ENCODE measurements at places on chromosomes 1 and 21.

- H3K27me3 ChIP-seq, result no peaks in the 10 kb centered on the region
- no peaks in the 10 kb centered on the region for H3K36me3 ChIP-seq
- H3K4me3 ChIP-seq, result no peak overlapping the region
- no peak for DNase-seq
These were observed 67.1 kb downstream of the VWA5B1 start for GRCh38 chr1:20357796-20358195.

DNA sequence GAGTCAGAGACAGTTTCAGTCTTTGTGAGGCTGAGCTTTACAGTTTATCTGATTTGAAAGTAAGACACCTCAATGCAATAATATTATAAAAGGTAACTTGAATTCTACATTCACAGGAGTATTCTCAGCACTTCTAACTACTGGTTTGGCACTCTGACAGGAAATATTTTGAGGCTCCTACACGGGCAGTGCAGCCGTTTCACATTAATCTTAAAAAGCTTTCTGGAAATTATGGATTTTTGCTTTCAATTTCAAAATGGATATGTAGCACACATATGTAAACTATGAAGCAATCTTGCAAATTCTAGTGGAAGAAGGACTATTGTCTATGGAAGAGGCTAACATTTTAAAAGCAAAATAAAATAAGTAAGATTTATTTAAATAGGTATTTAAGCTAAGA lies 262.9 kb upstream of the SNX7 start:
- H3K4me1 ChIP-seq, result no peaks in the 10 kb centered on the region
- no peak overlapping the region for H3K4me3 ChIP-seq
- no peaks in the 10 kb centered on the region for H3K36me3 ChIP-seq
- DNase-seq, result no peak

DNA sequence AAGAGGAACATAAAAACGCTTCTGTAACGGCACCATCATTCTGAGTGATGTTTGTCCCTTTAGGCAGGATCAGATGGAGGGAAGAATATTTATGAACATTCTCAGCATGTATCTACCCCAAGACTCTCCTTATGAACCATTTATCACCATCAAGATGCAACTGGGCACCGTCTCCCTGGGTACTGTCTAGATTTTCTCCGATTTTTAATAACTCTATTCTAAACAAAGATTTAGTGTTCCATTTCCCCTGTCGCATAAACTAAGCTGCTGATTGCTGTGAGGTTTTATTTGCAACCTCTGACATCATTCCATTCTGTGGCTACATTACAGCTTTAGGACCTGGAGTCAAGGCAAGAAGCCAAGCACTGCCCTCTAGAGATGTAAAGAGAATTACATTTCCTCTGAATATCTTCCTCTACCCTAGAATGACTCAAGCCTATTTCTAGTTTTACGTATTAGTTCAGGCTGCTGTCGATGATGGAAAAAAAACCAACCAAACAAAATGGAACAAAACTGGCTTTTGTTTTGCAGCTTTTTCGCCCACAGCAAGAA lies 130.1 kb upstream of the MAP1LC3C start:
- DNase-seq, result no peak
- H3K27ac ChIP-seq, result no peak overlapping the region
- H3K4me1 ChIP-seq, result no peaks in the 10 kb centered on the region
- no peak overlapping the region for H3K4me3 ChIP-seq
- no peaks in the 10 kb centered on the region for H3K27me3 ChIP-seq

DNA sequence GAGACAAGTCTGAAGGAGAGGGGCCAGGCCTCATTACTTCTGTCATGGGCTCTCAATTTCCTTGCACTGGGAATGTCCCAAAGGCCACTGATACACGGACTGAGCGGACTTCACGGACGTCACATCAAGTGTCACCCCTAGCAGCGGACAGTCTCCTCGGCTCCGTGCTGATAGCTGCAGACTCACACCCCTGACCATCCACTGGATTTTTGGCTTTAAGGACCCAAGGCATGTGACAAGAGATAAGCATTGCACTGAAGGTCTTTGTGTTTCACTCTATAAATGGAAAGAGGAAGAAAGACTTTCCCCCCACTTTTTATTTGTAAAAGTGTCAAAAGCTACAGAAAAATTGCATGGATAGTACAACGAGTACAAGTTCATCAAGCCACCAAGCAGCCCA lies 200.4 kb upstream of the FGGY start:
- H3K4me3 ChIP-seq, result no peak overlapping the region
- no peaks in the 10 kb centered on the region for H3K27me3 ChIP-seq
- H3K27ac ChIP-seq, result no peak overlapping the region
- no peak for DNase-seq

DNA sequence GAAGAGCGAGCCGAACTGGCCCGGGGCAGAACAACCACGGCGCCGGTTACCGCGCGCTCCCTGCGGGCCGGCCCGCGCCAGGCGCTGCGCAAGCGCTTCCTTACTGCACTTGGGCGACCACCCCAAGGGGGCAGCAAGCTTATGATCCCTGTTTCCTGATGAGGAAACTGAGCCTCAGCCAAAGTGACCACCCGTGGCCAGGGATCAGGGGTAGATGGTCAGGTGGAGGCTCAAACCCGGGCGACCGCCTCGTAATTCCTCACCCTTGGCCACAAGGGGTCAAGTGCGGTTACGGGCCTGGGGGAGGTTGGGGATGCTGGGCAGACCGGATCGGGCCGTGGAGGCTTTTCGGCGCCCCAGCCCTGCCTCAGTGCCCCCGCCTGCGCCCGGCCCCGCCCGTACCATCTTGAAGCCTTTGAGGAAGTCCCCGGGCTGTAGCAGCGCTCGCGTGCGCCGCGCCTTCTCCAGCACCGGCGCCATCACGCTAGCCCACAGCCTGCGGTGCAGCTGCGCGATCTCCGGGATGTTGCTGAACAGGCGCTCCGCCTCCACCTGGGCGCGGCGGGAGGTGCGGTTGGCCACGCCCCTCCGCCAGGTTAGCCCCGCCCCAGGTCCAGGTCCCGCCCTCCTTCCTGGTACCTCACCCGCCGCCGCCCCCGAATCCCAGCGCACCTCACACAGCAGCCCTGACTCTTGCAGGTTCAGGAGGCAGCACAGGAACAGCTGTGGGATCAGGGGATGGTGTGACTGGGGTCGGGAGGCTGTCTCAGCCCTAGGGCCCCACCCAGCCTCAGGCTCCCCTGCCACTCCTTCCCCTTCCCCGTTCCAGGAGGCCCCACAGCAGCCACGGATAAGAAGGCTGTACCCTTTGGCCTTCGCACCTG lies 5.4 kb upstream of the TNFRSF25 start:
- H3K36me3 ChIP-seq, result no peaks in the 10 kb centered on the region
- H3K4me1 ChIP-seq, result no peaks in the 10 kb centered on the region
- H3K4me3 ChIP-seq, result no peak overlapping the region

GRCh38 chr1:110425612-110426152 lies 18.2 kb upstream of the LAMTOR5 start:
- no peaks in the 10 kb centered on the region for H3K36me3 ChIP-seq
- DNase-seq, result no peak
- H3K27me3 ChIP-seq, result no peaks in the 10 kb centered on the region
- no peaks in the 10 kb centered on the region for H3K4me1 ChIP-seq
- no peak overlapping the region for H3K4me3 ChIP-seq

- DNase-seq, result peak; percentile 78
- H3K4me3 ChIP-seq, result no peak overlapping the region
- no peaks in the 10 kb centered on the region for H3K27me3 ChIP-seq
- H3K36me3 ChIP-seq, result no peaks in the 10 kb centered on the region
- no peaks in the 10 kb centered on the region for H3K4me1 ChIP-seq
- H3K27ac ChIP-seq, result no peak overlapping the region
These were observed 41.6 kb downstream of the LAMC2 start for GRCh38 chr1:183227422-183228346.

DNA sequence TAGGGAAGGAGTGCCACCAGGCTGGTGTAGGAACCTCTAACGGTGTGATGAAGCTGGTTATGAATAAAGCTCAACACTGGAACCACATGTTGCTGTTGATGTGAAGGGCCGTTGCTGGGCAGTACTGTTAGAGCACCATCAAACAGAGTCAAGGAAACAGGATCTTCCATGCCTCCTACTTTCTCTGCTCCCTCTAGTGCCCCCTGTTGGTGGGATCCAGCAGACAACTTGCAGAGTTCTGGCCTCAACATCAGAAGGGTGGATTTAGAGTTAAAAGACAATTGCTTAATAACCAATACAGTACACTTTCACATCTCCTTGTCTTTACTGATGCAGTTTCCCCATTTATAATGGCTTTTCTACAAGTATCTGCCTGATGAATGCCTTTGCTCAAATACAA lies 336.4 kb downstream of the NTNG1 start:
- H3K27me3 ChIP-seq, result no peaks in the 10 kb centered on the region
- DNase-seq, result no peak
- H3K27ac ChIP-seq, result no peak overlapping the region

DNA sequence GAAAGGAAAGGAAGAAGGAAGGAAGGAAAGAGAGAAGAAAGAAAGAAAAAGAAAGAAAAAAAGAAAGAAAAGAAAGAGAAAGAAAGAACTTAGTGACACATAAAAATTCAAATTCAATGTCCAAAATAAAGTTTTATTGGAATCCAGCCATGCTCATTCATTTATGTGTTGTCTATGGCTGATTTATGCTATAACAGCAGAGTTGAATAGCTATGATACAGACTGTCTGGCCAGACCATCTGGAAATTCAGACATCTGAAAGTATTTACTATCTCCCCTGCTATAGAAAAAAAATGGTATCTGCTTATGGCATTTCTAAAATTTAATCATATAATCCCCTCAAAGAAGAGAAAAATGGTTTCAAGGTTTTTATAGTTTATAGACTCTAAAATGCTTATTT lies 79.4 kb upstream of the RRP15 start:
- no peaks in the 10 kb centered on the region for H3K36me3 ChIP-seq
- H3K4me3 ChIP-seq, result no peak overlapping the region
- no peak overlapping the region for H3K27ac ChIP-seq
- H3K27me3 ChIP-seq, result no peaks in the 10 kb centered on the region
- no peak for DNase-seq

- H3K36me3 ChIP-seq, result no peaks in the 10 kb centered on the region
- H3K27me3 ChIP-seq, result peaks cover 11% of the 10 kb centered on the region
- no peak overlapping the region for H3K27ac ChIP-seq
These were observed 1.7 kb downstream of the PCSK9 start for GRCh38 chr1:55040933-55041494.

- H3K4me3 ChIP-seq, result no peak overlapping the region
- DNase-seq, result no peak
- H3K27me3 ChIP-seq, result no peaks in the 10 kb centered on the region
These were observed 71.9 kb downstream of the HIVEP3 start for GRCh38 chr1:41846625-41847405.

DNA sequence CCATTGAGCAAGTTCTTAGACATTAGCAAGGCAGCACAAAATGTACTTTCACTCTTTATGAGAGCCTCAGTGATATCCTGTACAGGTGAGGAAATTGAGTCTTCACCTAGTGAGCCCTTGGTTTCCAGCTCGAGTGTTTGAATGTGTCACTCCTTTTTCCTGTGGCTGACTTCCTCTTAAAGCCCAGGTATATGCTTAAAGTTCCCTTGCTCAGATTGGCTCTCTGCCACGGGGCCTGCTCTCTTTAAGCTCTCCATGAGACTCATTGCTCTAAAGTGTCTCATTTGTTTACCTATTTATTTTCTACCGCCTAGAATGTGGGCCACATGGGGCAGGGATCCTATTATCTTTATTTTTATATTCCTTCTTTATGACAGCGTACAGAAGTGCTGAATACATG lies 324.9 kb downstream of the SIPA1L2 start:
- H3K36me3 ChIP-seq, result no peaks in the 10 kb centered on the region
- no peaks in the 10 kb centered on the region for H3K4me1 ChIP-seq
- no peak overlapping the region for H3K4me3 ChIP-seq
- DNase-seq, result no peak
- H3K27ac ChIP-seq, result no peak overlapping the region

DNA sequence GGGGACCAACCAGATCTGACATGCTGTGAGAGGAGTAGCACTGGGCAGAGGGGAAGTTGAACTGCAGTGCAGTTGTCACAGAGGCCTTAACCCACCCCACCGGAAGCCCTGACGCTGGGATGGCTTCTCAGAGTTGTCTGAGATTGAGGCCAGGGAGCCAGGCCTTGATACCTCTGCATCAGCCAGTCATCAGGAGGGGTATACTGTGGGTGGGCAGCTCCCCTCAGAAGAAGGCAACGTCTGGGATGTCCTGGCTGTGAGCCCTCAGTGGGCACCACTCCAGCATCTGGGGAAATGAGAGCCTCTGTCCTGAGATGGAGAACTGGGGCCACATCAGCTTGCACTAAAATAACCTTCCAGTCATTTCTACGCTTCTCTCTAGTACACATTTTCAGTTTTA lies 47.9 kb upstream of the BCAR3 start:
- no peak overlapping the region for H3K27ac ChIP-seq
- H3K4me1 ChIP-seq, result no peaks in the 10 kb centered on the region
- no peaks in the 10 kb centered on the region for H3K27me3 ChIP-seq
- no peak for DNase-seq

- no peak overlapping the region for H3K27ac ChIP-seq
- no peaks in the 10 kb centered on the region for H3K36me3 ChIP-seq
- DNase-seq, result peak; percentile 91
- H3K27me3 ChIP-seq, result no peaks in the 10 kb centered on the region
- H3K4me1 ChIP-seq, result peaks cover 7% of the 10 kb centered on the region
These were observed 224.0 kb downstream of the FGGY start for GRCh38 chr1:59520827-59521418.

DNA sequence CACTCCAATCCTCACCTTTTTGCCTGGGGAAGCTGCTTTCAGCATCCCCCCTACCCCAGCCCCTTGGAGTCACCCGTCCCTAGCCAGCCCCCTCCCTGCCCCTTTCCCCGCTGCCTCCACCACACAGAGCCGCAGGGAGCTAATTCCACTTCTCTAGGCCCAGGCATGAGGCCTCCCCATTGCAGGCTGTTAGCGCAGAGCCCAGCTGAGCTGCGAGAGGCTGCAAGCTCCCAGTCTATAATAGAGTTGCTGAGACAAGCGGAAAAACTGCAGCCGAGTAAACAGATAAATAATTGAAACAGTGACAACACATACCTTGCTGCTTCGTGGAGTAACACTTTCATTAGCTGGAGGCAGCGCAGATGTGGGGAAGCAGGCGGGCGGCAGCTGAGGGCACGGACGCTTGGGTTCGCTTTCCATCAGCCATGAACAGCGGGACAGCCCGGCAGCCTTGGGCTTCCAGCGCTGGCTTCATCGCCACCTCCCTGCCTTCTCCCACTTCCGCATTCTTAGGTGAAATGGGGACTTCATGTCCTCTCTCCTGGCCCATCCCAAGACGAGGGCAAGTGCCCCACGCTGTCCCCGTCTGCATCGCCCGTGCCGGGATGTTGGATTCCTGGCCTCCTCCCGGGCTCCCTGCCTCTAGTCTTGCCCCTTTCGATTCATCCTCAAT lies 183.3 kb downstream of the IGSF21 start:
- H3K4me1 ChIP-seq, result no peaks in the 10 kb centered on the region
- no peak overlapping the region for H3K4me3 ChIP-seq
- no peaks in the 10 kb centered on the region for H3K27me3 ChIP-seq
- no peaks in the 10 kb centered on the region for H3K36me3 ChIP-seq
- no peak for DNase-seq

- H3K4me1 ChIP-seq, result peaks cover 6% of the 10 kb centered on the region
- no peak overlapping the region for H3K4me3 ChIP-seq
- DNase-seq, result no peak
- no peaks in the 10 kb centered on the region for H3K36me3 ChIP-seq
- H3K27me3 ChIP-seq, result no peaks in the 10 kb centered on the region
These were observed 86.8 kb downstream of the LRRC8C start for GRCh38 chr1:89719502-89720306.

- H3K4me3 ChIP-seq, result peak overlapping the region; percentile 88
- H3K4me1 ChIP-seq, result peaks cover 11% of the 10 kb centered on the region
- peaks cover 2% of the 10 kb centered on the region for H3K36me3 ChIP-seq
- no peak overlapping the region for H3K27ac ChIP-seq
- peak; percentile 48 for DNase-seq
- H3K27me3 ChIP-seq, result no peaks in the 10 kb centered on the region
These were observed 1.7 kb downstream of the TOR1AIP1 start for GRCh38 chr1:179883745-179884138.

Data from kidney (tissue), 22 donors.